Left ventricle myocardium inferior (tissue), 1 donor: ENCODE measurements at places on chromosomes 16 and 17. TPM values are rescaled to one million over a fixed set of nuclear protein-coding genes. Genes with fewer than 3 reads are reported as not detected.

DNA sequence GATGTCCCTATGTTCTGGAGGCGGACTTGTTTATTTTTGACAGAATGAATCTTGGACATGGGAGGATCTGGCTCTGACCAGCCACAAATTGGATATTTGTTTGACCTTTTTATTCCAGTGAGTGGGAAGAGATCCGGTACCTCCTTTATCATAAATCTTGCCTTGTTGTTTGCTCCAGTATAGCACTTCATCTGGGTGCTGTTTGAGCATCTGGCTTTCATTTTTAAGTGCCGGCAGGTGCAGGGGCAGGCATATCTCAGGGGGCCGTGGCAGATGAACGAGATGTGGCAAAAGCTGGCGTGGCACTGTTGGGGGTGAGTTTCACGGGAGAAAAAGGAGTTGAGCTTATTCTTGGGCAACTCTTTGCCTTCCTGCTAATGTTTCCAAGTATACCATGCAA is 37.8 kb downstream of the MSI2 start:
- no peak overlapping the region for H3K4me3 ChIP-seq
- DNase-seq, result no peak
- H3K36me3 ChIP-seq, result peaks cover 17% of the 10 kb centered on the region
- H3K27ac ChIP-seq, result peak overlapping the region; percentile 48

- H3K27me3 ChIP-seq, result no peaks in the 10 kb centered on the region
- no peak overlapping the region for H3K27ac ChIP-seq
- DNase-seq, result no peak
- H3K4me3 ChIP-seq, result no peak overlapping the region
- H3K36me3 ChIP-seq, result no peaks in the 10 kb centered on the region
These were observed 171.0 kb downstream of the RBFOX1 start for GRCh38 chr16:7503666-7504065.

DNA sequence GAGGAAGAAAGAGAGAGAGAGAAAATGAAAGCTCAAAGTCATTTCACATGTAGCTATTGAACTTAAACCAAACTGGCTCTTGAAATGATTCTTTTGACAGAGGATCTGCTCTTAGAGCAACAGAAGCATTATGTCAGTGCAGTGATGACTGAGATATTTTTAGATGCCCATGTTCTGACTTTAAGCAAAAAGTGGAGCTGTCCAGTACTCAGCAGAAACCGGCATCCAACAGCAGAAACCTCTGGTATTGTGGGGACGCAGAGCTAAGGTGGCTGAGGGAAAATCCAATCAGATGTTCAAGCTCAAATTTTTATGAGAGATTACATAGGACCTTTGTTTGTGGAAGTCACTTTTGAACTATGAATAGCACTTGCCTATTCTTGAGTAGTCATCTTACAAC is 69.8 kb upstream of the ANKFN1 start:
- H3K27me3 ChIP-seq, result peaks cover 12% of the 10 kb centered on the region
- H3K27ac ChIP-seq, result no peak overlapping the region
- H3K4me3 ChIP-seq, result no peak overlapping the region
- no peaks in the 10 kb centered on the region for H3K36me3 ChIP-seq
- DNase-seq, result no peak

WNT3 gene
- 0.96 TPM for total RNA-seq

PRRT2 gene
- 2.1 TPM for total RNA-seq

C16orf92 gene
- not detected for total RNA-seq

SYCE1L gene
- total RNA-seq, result 0.66 TPM

C17orf78 gene
- not detected for total RNA-seq
